ENCODE measurements at places on chromosomes 5 and 9.

- peak; percentile 5 for DNase-seq
These were observed 39.5 kb downstream of the CD180 start for GRCh38 chr5:67156976-67157583.

- DNase-seq, result no peak
These were observed 151.5 kb upstream of the NR3C1 start for GRCh38 chr5:143554918-143555477.

DNA sequence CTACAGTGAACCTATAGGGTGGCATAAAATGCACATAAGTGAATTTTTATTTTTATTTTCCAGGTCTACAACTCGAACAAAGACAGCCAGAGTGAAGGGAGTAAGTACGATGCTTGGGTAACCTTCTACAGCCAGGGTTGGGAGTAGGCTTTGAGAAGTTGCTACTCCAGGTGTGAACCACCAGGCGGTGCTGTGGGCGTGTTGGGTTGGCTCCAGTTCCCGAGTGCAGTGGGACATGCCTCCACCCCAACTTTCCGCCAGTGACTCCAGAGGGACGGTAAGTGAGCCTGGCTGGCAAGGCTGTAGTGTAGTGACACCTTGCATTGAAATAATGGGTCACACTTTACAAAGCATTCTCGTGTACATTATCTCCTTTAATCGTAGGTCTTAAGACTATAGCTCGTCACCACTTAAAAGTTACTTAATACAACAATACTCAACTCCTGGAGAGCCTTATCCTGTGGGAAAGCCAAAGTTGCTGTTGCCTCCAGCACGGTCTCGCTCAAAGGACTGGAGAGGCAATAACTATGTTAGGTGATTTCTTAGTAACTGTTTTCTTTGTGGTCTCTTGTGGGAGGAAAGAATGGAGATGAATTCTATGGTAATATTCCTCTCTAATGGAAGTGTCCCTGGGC is 244.0 kb downstream of the ARHGAP26 start:
- peak; percentile 6 for DNase-seq

GRCh38 chr9:137433349-137433915 is 7.7 kb downstream of the ENTPD8 start:
- peak; percentile 15 for DNase-seq

GRCh38 chr5:150181766-150182545 is 7.9 kb upstream of the SLC6A7 start:
- no peak for DNase-seq

GRCh38 chr9:119667916-119668315 is 298.7 kb upstream of the BRINP1 start:
- no peak for DNase-seq

- DNase-seq, result peak; percentile 25
These were observed 17.7 kb downstream of the CAVIN4 start for GRCh38 chr9:100595391-100596199.

GRCh38 chr9:120904061-120904977 is 22.3 kb downstream of the TRAF1 start:
- DNase-seq, result no peak

DNA sequence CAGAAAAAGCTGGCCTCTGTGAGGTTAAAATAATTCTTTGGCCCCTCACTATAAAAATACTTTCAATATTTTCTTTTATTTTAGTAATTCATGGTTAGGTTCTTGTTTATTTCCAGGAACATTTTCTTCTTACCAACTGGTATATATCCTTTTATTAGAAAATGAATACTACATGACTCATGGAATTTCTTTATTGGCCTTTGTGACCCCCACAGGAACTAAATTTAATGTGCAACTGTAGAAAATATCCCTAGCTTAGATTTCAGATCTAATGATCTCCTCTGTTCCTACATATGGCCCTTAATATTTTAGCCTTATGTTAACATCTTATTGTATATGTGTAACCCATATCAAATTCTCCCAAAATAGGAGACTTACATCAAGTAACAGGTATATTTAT is 429.9 kb downstream of the NR2F1-AS1 start:
- DNase-seq, result no peak

- DNase-seq, result peak; percentile 42
These were observed 6.7 kb upstream of the CDH6 start for GRCh38 chr5:31186672-31187267.

- peak; percentile 50 for DNase-seq
These were observed 19.3 kb upstream of the PIP5K1B start for GRCh38 chr9:68685770-68686169.

GRCh38 chr5:1316588-1317340 is 21.9 kb upstream of the TERT start:
- no peak for DNase-seq

GRCh38 chr5:113682497-113683136 is 169.1 kb downstream of the YTHDC2 start:
- DNase-seq, result peak; percentile 61

- no peak for DNase-seq
These were observed 508.4 kb downstream of the NFIB start for GRCh38 chr9:13805546-13805945.

DNA sequence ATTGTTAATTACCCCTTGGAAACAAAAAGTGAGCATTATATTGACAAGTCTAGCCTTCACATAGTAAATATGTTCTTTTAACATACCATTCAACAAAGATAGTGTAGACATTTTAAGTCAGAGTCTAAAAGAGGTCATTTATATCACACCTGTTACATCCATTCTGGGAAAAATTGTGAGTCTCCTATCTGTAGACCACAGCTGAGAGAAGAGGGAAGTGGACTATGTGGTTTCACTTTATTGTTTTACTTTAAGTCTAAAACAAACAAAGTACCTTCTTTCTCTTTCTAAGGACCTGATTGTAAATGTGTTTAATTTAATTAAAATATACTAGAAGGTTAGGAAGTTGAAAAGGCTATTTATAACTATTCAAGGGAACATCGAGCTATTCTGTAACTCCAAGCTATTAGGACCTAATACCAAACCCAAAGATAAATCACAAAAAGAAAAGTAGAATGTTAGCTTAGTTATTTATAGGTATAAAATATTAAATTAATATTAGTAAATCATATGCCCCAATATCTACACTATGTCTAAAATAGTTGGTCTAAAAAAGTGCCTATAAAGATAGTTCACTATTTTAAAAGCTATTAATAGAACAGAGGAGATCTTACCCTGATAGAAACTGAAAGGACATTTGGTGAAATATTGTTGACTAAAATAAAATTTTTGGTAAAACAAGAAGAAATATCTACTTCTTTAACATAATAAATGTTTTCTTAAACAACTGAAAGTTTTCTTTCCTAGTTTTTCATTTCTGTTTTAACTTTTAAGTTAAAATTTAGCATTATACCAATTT is 134.9 kb downstream of the TMEM167A start:
- no peak for DNase-seq

GRCh38 chr5:150246429-150246828 is 43.1 kb downstream of the CAMK2A start:
- DNase-seq, result no peak

GRCh38 chr9:127340721-127341120 is 56.2 kb upstream of the SLC2A8 start:
- DNase-seq, result no peak

DNA sequence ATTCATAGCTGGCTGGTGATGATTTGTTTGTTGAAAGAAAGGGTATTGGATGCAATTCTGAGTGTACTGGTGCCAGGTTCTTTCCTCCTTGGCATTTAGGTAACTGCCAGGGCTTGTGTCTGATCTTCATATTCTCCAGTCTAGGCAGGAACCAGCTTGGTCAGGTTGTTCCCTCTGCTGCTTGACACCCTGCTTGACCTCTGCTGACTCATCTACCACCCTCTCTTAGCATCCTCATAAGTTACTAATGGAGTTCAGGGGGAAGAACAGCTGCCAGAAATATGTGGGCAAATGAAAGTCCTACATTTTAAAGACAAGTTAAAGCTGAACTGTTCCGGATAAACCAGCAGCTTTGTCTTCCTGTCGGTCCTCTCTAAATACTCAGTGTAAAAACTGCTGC is 116.1 kb upstream of the TNC start:
- DNase-seq, result no peak

DNA sequence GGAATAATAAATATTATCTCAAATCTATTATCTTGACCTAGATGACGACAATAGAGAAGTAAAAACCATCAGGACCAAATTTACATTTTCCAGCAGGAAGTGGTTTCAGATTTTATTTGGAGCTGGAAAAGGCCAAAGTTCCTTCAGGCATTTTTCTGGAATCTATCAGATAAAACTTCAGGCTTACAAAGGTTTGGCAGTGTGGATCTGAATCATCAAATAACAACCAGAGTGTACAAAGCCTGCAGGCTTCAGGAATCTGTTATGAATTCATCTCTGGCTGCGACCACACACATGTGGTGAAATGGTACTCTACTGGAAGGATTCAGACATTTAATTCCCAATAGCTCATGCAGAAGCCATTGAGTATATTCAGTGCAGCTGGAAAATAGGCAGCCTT is 726.4 kb upstream of the GRAMD2B start:
- DNase-seq, result peak; percentile 41

GRCh38 chr5:123203105-123203800 is 114.2 kb downstream of the PRDM6 start:
- no peak for DNase-seq

DNA sequence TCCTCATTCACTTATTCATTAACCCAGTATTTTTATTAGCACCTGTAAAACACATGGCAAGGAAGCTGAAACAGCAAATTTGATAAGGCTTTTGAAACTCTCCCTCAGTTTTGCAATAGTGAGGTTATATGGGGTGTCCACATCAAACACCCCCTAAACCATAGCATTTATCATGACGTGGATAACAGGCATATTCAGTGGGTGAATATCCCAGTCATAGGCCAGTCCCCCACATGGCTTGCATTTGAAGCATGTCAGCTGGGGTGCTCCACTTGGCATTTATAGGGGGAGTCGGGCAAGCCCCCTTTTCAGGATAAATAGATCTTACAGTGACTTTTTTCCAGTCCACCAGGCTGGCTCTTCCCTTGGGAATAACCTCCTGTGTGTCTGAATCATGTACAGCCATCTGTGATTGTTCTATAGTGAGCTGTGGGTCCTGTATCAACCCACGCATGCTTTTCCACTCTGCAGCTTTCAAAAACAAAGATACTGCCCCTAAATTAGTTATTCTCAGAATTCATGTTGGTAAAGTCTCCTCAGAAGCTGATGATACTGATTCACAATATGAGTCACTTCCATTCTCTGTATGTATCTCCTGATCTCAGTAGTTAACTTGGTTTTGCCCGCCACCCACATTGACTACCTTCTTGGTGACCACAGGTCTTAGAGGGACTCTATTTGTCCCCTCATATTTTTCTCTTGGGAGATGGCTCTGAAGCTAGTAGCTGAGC is 84.4 kb upstream of the SPIN1 start:
- DNase-seq, result no peak

- no peak for DNase-seq
These were observed 6.6 kb downstream of the CLTB start for GRCh38 chr5:176409765-176410164.

GRCh38 chr5:60010328-60010727 is 116.8 kb upstream of the PDE4D start:
- DNase-seq, result no peak

DNA sequence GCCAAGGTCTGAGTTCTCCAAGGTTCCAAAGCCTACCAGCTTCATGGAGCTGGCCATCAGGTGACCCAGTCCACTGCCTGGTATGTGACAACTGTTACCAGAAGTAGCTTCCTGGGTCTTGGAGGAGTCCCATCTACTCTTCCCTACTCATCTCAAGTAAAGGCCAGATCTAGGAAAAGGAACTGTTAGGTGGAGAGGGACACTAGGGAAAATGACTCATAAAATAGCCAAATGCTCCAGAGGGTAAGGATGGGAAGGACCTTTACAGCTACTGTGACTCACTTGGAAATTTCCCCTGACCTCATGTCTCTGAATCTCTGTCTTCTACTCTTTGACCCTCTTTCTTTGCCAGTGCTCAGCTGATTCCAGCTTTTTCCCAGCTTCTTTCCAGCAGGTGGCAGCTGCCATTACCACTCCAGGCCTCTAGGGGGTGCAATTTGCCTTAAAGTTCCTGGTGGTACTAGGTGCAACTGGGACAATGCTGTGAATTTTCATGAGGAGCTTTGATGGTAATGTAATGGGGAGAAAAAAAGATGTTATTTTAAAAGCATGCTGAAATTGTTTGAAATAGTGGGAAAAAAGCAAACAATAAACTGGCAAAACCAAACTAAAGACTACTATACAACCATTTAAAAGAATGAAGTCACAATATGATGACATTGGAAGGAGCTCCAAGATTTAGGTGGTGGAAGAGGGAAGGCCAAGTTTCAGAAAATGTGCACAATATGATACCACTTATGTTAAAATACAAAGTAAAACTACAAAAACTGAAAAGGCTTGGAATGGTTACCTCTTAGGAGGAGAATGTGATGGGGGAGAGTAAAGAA is 27.1 kb upstream of the MYORG start:
- peak; percentile 65 for DNase-seq

- peak; percentile 76 for DNase-seq
These were observed 901.0 kb upstream of the CTNND2 start for GRCh38 chr5:12805165-12805698.

DNA sequence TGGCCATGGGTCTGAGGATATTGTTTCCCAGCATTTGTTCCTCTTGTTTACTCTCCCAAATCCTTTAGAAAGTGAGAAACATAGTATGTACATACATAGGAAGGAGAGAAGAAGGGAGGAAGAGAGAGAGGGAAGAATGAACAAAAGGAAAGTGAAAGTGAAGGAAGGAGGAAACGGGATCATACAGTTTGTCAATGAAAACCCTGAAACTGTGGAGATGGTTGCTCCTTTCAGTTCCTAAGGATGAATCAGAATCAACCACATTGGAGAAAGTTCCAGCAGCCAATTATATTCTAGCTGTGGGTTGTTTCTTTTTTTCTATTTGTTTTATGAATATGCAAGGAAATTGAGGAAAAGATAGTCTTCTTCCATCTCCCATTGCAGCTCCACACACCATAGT is 396.5 kb downstream of the MLLT3 start:
- no peak for DNase-seq

GRCh38 chr5:44294516-44294915 is 94.7 kb downstream of the FGF10 start:
- DNase-seq, result no peak

- DNase-seq, result no peak
These were observed 240.7 kb downstream of the COX7C start for GRCh38 chr5:86858442-86858841.

Data from NCI-H146 (cell line).